ENCODE measurements at places on chromosomes 2 and 18.

DNA sequence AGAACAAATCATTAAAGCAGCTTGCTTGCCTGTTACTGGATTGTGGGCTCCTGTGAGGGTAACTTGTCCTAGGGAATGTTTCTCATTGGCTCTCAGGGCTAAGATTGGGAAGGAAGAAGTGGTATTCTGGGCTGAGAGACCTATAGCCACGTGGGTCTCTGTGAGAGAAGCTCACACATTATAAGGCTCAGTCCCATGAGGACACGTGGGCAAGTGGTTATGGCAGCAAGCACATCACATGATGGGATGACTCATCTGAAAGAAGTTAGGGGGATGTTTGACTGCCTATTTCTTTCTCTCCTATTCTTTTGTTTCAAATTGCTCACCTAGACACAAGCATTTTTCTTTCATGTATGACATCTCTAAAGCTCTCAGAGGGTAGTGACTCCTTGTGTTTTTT, 418.0 kb upstream of the ST6GAL2 start:
- DNase-seq, result no peak

GRCh38 chr2:41595240-41595639, 452.6 kb upstream of the PKDCC start:
- no peak for DNase-seq

DNA sequence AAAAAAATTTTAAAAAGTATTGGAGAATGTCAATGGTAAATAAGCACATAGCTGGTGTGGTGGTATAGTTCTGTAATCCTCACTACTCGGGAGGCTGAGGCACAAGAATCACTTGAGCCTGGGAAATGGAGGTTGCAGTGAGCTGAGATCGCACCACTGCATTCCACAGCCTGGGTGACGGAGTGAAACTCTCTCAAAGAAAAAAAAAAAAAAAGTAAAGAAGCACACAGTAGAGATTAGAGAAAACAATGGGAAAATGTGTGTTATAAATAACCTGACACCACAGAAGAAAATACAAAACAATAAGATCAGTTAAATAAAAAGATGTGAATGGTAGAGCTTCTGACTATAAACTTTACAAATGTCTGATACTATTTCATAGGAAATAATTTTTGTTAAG, 163.7 kb upstream of the WDSUB1 start:
- DNase-seq, result no peak

DNA sequence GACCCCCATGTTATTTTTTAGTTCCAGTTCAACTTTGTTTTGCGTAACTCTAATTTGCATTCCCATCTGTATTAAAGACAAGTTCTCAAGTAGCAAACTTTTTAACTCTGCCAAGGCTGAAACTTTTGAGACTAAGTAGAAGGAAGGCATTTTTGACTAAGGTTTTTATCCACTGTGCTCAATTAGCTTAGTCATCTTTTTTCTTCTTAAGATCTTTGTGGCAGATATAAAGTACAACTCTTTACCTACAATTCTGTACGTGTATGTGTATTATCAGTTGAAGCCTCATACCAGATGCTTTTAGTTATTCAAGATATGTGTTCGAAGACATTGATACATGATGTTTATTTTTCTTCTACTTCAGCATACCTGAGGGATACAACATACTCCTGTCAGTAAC, 41.6 kb downstream of the CREB1 start:
- DNase-seq, result no peak

DNA sequence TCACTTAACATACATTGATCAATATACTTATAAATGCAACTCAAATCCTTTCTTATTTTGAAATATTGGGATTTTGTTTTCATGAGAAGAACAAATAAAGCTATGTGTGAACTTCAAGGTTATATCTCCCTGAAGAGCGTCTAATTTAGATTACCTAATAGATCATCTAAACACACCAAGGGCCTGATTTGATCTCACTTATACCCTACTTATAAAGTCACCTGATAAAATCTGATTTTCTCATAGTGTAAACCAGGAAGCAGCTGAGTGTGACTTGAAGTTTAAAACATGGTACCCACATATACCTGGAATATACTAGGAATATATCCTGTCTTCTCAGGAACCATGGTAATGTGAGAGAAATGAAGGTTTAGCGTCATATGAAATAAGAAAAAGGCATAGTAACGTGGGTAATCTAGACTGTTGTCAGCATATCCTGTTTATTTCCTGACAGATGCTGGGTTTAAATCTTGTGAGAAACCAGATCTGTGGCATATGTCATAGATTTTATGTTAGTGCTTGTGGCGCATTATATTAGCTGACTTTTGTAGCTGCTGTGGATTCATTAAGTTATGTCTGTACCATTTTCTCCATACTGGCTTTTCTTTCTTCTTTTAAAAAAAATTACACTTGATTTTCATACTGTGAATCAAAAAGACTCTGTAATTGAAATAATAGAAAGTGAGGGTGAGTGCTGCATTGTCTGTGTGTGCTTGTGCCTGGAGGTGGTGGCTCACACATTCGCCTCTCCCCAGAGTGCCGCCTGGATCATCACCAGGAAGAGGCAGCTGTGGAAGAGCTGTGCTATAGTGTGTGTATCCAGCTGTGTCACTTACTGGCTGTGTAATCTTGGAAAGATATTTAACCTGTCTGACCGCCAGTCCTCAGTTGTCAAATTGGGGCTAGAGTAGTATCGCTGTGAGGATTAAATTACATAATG, 164.0 kb downstream of the MYO3B start:
- no peak for DNase-seq

DNA sequence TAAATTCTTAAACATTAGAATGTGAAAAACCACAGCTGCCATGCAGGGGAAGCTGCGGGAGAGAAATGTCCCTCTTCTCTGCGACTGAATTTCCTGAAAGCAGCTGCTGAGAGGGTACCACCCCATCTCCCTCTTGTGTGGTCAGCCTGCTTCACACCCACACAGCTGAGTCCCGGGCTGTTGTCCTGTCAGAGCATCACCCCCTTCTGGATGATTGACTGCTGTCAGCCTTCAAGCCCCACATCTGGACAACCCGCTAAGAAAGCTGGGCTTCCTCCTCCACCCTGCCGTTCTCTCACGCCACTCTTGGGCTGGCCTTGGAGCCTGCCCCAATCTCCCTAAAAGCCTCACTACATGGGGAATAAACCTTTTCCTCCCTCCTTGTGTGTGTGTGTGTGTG, 26.0 kb downstream of the SH3YL1 start:
- DNase-seq, result peak; percentile 64

GRCh38 chr2:62596061-62596921, 90.3 kb upstream of the TMEM17 start:
- DNase-seq, result no peak

DNA sequence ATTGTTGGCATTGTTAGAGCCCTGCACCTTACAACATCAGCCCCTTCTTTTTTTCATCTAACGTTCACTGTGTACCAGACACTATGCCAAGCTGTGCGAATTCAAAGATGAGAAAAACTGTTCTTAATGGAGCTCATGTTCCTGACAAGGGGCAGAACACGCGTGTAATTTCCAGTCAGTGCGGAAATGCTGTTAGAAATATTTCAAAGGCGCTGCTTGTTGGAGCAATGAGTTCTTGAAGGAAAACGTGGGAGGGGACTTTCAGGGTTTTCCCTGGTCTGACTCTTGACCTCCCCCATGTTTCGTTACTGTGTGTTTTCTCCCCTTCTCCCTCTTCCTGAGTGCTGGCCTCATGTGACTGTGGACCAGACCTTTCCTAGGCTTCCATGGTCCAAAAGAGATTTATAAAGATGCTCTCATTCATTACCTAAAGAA, 1.5 kb downstream of the MTHFD2 start:
- DNase-seq, result no peak

DNA sequence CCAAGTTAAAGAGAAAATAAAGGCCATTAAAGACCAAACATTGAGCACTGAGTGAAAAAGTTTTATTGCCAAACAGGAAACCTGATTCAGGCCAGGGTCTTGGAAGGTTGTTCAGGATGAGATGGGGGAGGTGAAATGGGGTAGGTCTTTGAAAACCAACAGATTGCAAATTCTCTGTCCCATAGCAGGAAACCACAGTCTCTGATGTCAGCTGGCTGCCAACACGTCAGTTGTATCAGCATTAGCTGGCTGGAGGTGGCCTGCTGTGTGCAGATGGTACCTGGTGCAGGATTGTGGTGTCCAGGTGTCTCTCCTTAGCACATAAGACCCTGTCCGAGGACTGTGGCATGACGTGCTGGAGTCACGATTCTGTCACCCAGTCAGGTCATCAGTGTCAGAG, 106.3 kb downstream of the MSH2 start:
- DNase-seq, result no peak

- DNase-seq, result no peak
Observed at GRCh38 chr2:120729406-120730399, 6.0 kb upstream of the GLI2 start.

DNA sequence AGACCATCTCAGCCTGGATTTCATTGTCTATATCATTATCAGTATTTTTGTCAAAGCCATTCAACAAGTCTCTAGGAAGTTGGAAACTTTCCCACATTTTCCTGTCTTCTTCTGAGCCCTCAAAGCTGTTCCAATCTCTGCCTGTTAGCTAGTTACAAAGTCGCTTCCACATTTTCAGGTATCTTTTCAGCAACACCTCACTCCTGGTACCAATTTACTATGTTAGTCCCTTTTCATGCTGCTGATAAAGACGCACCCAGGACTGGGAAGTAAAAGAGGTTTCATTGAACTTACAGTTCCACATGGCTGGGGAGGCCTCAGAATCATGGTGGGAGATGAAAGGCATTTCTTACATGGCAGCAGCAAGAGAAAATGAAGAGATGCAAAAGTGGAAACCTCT, 9.3 kb upstream of the FIGLA start:
- no peak for DNase-seq

DNA sequence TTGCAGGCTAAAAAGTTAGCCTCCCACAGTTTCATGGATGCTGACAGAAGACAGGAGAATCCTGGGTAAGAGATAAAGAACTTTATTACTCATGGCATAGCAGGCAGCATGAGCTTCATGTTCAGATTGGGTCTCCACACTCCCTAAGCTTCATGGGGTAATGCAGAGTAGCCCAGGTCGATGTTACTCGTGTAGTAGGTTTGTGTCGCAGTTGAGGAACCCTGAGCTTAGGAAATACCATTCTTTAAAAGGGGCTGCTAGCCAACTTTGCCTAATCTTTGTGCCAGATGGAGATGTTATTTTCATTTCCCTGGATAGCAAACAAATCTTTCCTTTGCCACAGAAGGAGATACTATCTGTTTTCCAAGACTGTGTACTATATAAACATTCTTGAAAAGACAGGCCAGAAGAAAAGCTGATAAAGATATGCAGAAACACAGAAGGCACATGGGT, 117.6 kb downstream of the LTBP1 start:
- DNase-seq, result no peak

DNA sequence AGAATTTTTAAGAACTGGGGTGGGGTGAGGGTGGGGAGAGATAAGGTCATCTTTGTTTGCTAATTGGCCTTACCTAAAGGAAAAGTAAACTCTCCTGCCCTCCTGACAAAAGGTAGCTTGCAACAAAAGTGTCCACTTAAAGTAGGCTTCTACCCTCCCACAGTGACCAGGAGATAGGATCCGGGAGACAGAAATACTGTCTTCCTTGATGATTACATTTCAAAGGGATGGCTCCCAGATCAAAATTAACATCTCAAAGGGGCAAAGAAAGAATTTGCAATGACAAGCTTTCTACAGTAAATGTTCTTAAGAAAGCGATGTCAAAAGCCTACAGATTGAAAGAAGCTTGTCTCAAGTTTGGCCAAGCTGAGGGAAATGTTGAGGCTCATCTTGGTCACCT, 775.3 kb downstream of the CPS1 start:
- DNase-seq, result no peak

- no peak for DNase-seq
Observed at GRCh38 chr18:45161850-45162249, 453.4 kb upstream of the SLC14A2 start.

GRCh38 chr2:231575612-231576256, 16.9 kb upstream of the TEX44 start:
- DNase-seq, result no peak

- DNase-seq, result no peak
Observed at GRCh38 chr2:27824401-27824800, 52.9 kb downstream of the MRPL33 start.

- DNase-seq, result no peak
Observed at GRCh38 chr2:34736482-34736881, 1137.4 kb upstream of the FAM98A start.

GRCh38 chr2:109637749-109638570, 23.8 kb downstream of the SOWAHC start:
- DNase-seq, result no peak

DNA sequence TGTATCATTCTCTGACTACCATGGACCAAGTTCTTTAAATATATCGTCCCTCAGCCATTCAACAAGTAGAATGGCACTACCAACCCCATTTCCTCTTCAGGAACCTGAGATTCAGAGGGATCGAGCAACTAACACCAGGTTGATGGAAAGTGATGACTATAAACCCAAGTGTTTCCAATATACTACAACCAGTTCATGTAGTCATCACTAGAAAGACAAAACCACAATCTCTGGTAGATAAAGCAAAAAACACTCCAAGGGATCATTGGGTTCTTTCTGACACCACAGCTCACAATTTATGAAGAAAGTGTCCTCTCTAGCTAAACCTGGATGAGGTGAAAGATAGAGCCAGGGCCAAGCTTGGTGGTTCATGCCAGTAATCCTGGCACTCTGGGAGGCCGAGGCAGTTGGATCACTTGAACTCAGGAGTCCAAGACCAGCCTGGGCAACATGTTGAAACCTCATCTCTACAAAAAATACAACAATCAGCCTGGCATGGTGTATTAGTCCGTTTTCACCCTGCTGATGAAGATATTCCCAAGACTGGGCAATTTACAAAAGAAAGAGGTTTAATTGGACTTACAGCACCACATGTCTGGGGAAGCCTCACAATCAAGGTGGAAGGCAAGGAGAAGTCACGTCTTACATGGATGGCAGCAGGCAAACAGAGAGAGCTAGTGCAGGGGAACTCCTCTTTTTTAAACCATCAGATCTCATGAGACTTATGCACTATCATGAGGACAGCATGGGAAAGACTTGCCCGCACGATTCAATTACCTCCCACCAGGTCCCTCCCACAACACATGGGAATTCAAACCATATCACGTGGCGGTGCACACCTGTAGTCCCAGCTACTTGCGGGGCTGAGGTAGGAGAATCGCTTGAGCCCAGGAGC, 2.2 kb downstream of the CD226 start:
- DNase-seq, result no peak

DNA sequence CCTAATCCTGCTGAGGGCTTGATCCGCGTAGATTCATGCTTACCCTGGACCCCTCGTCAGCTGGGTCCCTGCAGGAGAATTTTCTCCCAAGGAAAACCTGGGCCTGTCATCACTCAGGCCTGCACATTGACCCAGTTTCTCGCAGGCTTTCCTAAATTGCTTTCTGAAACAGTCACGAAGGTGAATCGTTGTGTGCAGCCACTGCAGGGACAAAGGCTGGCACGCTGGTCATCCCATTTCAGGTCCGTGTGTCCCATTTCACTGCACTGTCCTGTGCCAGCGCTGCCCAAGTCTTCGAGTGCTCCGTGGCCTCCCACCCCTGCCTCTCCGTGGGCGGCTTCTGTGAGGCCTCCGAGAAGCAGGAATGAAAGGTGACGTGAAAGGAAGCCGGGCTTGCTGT, 62.8 kb upstream of the YWHAQ start:
- DNase-seq, result no peak

DNA sequence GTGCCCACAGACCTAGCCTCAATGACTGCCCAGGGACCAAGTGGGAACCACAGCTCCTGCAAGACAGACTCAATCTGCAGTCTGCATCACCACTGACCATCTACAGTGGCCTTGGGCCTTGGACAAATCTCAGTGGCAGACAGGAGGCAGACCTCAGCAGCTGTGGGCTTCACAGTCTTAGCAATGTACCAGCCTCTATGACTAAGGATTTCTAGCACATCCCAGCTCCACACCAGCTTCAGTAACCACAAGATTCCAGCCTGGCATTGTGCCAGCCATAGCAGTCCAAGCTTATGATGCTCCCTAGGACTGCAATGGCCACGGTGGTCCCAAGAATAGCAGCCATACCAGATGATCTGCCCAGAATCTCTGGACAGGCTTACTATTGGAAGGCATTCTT, 19.6 kb upstream of the WDR75 start:
- DNase-seq, result no peak

Measured in putamen (tissue), 1 donor.